ENCODE measurements at places on chromosomes 12 and 14.

- DNase-seq = no peak
These were observed 16.3 kb downstream of the SCARB1 start for GRCh38 chr12:124847113-124848074.

GRCh38 chr14:75095690-75096089 lies 26.2 kb downstream of the ZC2HC1C start:
- no peak for DNase-seq

DNA sequence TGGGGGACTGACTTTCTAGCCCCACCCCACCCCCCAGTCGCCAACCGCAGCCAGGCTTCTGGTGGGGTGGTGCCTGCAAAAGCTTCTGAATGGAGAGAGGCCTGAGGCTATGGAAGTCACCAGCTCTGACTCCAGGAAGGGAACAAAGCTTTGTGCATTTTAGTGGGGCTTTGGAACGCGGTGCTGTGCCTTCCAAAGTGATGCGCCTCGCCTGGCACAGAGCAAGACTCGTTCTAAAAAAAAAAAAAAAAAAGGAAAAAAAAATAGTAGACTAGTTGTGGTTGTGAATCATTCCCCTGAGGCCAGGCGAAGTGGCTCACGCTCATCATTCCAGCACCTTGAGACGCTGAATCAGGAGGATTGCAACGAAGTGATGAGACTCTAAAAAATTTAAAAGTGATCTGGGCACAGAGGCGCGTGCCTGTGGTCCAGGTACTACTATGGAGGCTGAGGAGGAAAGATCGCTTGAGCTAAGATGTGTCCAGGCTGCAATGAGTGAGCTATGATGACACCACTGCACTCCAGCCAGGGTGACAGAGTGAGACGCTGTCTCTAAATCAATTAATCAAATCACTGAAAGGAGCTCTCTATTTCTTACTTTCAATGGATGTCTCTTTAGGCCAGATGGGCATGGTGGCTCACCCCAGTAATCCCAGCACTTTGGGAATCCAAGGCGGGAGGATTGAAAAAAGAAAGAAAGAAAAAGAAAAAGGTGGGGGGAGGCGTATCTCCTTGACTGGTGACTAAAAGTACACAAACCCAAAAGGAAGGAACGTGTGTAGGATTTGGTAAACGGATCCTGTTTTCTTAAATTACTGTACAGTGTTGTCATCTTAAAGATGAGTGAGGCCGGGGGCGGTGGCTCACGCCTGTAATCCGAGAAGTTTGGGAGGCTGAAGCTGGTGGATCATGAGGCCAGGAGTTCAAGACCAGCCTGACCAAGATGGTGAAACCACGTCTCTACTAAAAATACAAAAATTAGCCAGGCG lies 259.6 kb upstream of the ALG10B start:
- no peak for DNase-seq

GRCh38 chr14:33280646-33281045 lies 342.0 kb downstream of the NPAS3 start:
- no peak for DNase-seq

DNA sequence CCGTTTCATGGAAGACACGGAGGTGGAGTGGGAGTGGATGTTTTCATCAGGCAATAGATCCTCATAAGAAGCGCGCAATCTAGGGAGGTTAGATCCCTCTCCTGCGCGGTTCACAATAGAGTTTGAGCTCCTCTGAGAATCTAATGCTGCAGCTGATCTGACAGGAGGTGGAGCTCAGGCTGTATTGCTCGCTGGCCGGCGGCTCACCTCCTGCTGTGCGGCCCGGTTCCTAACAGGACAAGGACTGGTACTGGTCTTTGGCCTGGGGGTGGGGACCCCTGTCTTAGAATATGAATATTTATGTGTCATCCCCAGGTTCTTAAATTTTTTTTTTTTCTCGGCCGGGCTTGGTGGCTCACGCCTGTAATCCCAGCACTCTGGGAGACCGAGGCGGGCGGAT lies 36.7 kb downstream of the PRICKLE1 start:
- DNase-seq = peak; percentile 15

- DNase-seq = no peak
These were observed 56.1 kb downstream of the TECPR2 start for GRCh38 chr14:102418853-102419240.

DNA sequence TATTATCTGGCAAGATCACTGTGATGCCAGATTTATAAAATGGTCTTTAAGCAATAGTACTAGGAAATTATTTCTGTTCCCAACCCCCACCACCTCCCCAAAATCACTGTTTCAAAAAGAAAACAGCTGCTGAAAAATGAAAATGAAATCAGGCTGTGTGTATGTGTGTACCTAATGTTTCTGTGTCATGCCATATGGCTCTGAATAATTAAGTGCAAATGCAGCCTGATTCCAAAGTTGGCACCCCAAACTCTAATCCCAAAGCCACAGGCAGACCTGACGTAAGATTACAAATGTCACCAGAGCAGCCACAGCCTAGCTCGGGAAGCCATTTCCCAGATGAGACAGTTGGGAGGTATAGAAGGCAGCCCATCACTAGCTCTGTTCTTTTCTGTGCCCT lies 175.5 kb downstream of the MED13L start:
- peak; percentile 13 for DNase-seq

DNA sequence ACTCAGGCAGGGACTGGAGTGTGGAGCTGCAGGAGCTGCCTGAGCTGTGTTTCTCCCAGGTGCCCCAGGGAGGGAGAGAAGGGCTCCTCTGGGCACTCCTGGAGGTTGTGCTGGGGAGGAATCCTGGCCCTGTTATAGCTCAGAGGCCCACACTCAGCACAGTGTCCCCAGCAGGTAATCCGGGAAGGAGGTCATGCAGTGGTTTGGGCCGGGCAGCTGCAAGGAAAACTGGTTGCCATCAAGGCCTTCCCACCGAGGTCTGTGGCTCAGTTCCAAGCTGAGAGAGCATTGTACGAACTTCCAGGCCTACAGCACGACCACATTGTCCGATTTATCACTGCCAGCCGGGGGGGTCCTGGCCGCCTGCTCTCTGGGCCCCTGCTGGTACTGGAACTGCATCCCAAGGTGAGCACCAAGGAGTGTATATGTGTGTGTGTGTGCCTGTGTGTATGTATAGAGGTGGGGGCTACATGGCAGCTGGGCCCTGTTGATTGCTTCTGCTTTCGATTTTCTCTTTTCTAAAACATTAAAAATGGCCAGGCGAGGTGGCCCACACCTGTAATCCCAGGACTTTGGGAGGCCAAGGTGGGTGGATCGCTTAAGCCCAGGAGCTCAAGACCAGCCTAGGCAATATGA lies 2.0 kb downstream of the AMHR2 start:
- no peak for DNase-seq

- DNase-seq = no peak
These were observed 418.3 kb downstream of the MED13L start for GRCh38 chr12:115859231-115859630.

DNA sequence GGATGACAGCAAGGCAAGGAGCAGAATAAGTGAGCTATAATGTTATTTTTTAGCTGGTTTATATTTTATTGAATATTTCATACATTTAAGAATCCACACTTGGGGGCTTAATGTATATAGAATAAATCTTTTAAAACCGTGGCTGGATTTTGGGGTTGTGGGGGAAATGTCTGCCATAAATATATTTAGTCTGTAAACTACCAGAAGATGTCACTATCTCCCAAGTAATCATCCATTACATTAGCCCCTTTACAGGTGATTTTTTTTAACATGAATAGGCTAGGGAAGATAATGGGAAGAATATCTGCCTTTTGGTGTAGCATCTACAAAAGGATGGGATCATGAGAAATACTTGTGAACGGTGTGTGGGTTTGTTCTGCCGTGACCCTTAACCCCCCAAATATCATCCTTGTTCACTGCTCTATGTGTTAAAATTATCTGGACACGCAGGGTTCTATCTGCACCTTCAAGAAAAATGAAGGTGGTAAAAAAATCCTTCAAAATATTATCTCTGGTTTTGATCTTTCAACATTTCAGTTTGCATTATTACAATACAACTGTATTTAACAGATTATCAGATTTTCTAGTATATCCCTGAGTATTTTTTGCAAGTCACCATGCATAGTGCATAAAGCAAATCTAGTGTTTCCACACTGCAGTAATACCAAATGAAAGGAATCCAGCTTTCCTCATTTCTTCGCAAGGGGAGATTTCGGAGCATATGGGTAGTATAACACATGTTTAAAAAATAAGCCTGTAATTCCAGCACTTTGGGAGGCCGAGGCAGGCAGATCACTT lies 8.0 kb upstream of the SLC17A8 start:
- no peak for DNase-seq

- no peak for DNase-seq
These were observed 2.7 kb upstream of the ARL6IP4 start for GRCh38 chr12:122977655-122978392.

DNA sequence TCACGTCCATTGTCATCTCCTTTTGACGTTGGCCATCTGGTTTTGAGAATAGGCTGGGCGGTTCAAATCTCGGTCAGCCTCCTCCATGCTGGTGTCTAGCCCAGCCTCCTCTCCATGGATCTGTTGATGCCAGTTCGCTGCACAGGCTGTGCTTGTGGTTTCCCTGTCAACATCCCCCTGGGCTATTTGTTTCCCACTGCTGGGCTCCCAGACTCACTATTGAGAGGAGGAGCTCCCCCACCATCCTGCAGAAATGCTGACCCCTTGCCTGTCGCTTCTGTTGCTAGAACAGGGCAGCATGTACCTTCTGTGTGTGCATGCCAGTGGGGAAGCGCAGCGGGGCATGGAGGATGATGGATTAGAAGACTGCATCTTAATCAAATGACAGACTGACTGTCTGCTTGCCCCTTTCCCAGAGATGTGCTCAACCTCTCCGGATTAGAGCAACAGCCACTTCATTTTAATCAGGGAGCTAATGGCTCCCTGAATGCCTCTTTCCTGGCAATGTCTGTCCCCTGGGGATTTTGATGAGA lies 170.5 kb downstream of the TSPAN9 start:
- DNase-seq = peak; percentile 92

GRCh38 chr12:31507966-31508365 lies 83.0 kb downstream of the DENND5B start:
- no peak for DNase-seq

GRCh38 chr14:81523616-81524015 lies 10.0 kb downstream of the SEL1L start:
- no peak for DNase-seq

- DNase-seq = no peak
These were observed 139.4 kb downstream of the MON2 start for GRCh38 chr12:62605981-62606380.

DNA sequence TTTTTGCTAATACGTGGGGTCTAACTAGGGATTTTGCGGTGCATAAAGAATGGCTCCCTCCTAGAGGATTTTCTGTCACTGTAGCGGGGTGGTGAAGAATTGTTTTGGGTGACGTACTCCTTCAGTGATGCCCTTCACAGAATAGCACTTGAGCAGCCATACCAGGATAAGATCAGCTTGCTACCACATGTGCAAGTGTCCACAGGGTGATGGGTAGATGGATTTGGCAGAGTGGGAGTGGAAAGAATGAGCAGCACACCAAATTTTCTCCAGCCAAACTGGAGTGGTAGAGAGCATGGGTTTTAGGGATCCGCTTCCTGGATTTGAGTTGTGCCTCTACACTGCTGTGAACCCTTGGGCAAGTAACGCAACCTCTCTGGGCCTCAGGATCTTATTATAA lies 2.3 kb downstream of the TCP11L2 start:
- no peak for DNase-seq

DNA sequence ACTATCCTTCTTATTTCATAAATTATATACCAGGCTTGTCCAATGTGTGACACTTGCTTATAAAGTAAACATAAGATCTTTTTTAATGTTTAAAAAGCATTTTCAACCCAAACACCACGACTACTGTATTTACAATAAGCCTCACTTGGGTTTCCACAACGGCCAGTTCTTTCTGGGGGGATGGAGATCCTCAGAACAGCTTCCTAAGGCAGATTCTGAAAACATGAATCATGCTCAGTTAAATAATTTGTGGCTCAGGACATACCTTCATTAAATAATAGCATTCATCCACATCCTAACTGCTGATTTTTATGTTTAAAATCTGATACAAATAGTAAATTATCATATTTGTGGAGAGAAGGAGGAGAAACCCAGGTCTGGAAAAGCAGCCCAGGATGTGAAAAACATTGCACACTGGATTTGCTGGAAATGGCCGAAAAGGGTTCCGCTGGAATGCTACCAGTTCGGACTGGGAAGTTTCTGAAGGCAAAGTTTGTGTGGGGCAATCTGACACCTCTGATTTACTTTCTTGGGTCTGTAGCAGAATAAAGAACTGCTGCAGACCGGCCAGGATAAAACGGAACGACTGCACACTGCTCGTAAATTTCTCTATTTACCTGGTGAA lies 597 bp downstream of the GLT8D2 start:
- DNase-seq = no peak

DNA sequence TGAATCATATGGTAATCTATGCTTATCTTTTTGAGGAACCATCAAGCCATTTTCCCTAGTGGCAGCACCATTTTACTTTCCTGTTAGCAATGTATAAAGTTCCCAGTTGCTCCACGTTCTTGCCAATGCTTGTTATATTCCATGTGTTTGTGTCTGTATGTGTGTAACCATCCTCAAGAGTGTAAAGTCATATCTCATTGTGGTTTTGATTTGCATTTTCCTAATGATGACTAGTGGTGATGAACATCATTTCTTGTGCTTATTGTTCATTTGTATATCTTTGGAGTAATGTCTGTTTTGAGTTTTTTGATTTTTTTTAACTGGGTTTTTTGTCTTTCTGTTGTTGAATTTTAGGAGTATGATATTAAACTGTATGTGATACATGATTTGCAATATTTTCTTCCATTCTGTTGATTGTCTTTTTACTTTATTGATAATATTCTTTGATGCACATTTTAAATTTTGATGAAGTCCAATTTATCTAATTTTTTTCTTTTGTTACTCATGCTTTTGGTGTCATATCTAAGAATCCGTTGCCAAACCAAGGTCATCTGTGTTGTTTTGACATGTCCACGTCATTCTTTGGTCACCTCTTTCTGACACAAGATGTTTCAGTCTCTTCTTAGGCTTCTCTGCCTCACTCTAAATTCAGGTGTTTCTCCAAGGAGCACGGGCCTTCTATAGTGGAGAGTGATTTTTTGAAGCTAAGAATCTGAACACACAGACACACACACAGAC lies 36.1 kb downstream of the PPHLN1 start:
- no peak for DNase-seq
